ENCODE measurements at places on chromosomes 3 and 15. TPM values are rescaled to one million over a fixed set of nuclear protein-coding genes. Genes with fewer than 3 reads are reported as not detected.

NAALADL2 gene
- 43.9 TPM for total RNA-seq

IL17RB gene
- total RNA-seq: 8.7 TPM

ARL6 gene
- total RNA-seq: 82.7 TPM

ZNF662 gene
- 33.0 TPM for total RNA-seq

CLRN1 gene
- total RNA-seq: 12.0 TPM

C3orf62 gene
- total RNA-seq: 7.5 TPM

ULK3 gene
- 72.3 TPM for total RNA-seq

OXSR1 gene
- 48.1 TPM for total RNA-seq

PLA2G4E gene
- total RNA-seq: 0.16 TPM

MYRIP gene
- 8.6 TPM for total RNA-seq

SERINC4 gene
- 3.8 TPM for total RNA-seq

LYSMD2 gene
- 11.4 TPM for total RNA-seq

GOLGA8R gene
- total RNA-seq: 10.7 TPM

CD80 gene
- total RNA-seq: 0.77 TPM

MAGEL2 gene
- total RNA-seq: 6.7 TPM

KLHL25 gene
- 20.9 TPM for total RNA-seq

ALDH1A3 gene
- total RNA-seq: 143 TPM

NUP210 gene
- 29.5 TPM for total RNA-seq

P3H2 gene
- 46.3 TPM for total RNA-seq

SAMMSON gene
- 1.2 TPM for total RNA-seq

MAP2K5 gene
- total RNA-seq: 15.2 TPM

TGM4 gene
- not detected for total RNA-seq

LCMT2 gene
- 9.9 TPM for total RNA-seq

RASL12 gene
- 18.6 TPM for total RNA-seq

ATP13A4 gene
- 14.6 TPM for total RNA-seq

ATP10A gene
- total RNA-seq: 5.9 TPM

KLHL24 gene
- 301 TPM for total RNA-seq

ARNT2 gene
- 44.4 TPM for total RNA-seq

SEMA3G gene
- total RNA-seq: 9.6 TPM

STAB1 gene
- total RNA-seq: 53.9 TPM

GPR15 gene
- not detected for total RNA-seq

MINDY4B gene
- 0.38 TPM for total RNA-seq

ECE2 gene
- 2.0 TPM for total RNA-seq

MDFIC2 gene
- total RNA-seq: not detected

COLQ gene
- 5.0 TPM for total RNA-seq

MIX23 gene
- total RNA-seq: 22.8 TPM

FBXO40 gene
- total RNA-seq: 0.22 TPM

CX3CR1 gene
- 1.8 TPM for total RNA-seq

ISLR2 gene
- 50.0 TPM for total RNA-seq

FAM81A gene
- 4.2 TPM for total RNA-seq

IQCF5 gene
- total RNA-seq: not detected

PTH1R gene
- 14.7 TPM for total RNA-seq

ACKR2 gene
- 1.1 TPM for total RNA-seq

DLEC1 gene
- total RNA-seq: 0.33 TPM

OXSM gene
- 10.4 TPM for total RNA-seq

DUSP7 gene
- 8.1 TPM for total RNA-seq

LIPH gene
- 3.3 TPM for total RNA-seq

PIF1 gene
- 5.7 TPM for total RNA-seq

CCDC39 gene
- total RNA-seq: 0.66 TPM

LRRC2 gene
- total RNA-seq: 3.6 TPM

GPR156 gene
- 3.8 TPM for total RNA-seq

LPCAT4 gene
- 19.2 TPM for total RNA-seq

FBXL22 gene
- total RNA-seq: 5.1 TPM

XIRP1 gene
- total RNA-seq: 4.5 TPM

C3orf85 gene
- total RNA-seq: not detected
